ENCODE measurements at places on chromosomes 2 and 18. TPM values are rescaled to one million over a fixed set of nuclear protein-coding genes. Genes with fewer than 3 reads are reported as not detected.

The TRIM54 gene
- 0.26 TPM for total RNA-seq

DNA sequence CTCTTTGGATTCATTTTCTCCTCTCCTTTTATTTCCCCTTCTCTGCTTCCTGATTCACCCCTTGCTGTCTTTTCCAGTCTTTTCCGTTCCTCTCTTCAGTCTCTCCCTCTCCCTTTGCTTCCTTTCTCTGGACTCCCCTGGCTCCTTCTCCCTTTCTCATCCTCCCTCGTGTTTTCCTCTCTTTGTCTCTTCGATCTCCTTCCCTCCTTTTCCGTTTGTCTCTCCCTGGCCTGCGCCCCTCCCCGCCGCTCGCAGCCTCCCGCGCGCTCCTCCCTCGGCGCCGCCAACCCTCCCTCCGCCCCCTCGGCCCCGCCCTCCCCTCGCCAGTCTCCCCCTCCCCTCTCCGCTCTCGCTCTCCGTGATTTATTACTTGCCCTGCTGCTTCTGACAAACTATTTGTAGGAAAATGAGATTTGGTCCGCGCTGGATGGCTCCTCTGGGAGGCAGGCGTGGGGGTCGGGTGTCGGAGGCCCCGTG is 46.0 kb upstream of the PAX8 start:
- DNase-seq = peak; percentile 34

The EGR4 gene
- not detected for total RNA-seq

GRCh38 chr18:70333316-70333715 is 44.5 kb downstream of the SOCS6 start:
- no peak for DNase-seq

The AFF3 gene
- total RNA-seq = 7.9 TPM

DNA sequence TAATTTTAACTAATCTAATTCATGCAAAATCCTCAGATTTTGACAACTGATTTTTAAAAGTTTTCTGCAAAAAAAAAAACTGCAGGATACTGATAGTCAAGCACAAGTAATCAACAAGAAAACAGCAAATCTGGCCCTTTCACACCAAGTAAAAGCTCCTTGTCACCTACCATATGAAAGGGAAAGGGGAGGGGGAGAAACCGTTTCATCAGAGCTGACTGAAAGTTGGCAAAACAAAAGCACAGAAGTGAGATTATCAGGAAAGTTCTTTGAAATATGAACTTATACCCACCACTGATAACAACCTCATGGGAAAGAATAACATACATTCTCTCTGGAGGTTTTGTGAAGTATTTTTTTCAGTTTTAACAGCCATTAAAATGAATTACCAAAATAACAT is 38.7 kb downstream of the ZNF521 start:
- no peak for DNase-seq

DNA sequence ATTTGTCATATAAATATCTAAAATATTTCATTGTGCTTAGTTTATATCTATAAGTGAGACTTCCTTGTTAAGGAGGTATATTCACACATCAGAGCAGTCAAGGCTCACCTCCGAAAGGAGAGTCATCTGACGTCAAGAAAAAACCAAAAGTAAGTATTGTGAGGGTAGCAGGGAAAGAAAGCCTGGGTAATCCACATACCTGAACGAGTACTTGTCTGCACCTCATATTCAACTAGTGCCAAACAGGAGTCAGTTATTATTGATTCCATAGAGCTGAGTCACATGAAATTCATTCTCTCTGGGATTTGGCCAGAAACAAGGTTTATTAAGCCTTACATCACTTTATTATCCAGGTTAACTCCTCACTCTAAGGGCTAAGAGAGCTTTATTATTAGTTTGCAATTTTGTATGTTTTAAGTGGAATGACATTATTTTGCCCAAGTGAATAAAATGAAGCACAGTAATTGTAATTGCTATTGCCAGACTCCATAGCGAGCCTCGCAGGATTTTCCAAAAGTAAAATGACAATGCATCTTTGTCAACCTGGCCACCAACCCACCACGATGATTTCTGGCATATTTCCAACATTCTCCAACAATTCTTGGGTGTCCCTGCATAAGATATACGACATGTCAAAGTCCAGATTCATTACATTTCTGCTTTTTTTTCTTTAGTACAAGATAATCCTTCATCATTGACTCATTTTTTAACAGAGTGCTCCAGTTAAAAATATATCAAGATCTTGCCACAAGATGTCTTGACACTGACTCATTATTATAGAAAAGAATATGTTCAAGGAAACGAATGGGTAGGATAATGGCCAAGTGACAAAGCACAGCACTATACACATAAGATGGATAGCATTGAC is 1210.4 kb upstream of the ACVR2A start:
- no peak for DNase-seq

DNA sequence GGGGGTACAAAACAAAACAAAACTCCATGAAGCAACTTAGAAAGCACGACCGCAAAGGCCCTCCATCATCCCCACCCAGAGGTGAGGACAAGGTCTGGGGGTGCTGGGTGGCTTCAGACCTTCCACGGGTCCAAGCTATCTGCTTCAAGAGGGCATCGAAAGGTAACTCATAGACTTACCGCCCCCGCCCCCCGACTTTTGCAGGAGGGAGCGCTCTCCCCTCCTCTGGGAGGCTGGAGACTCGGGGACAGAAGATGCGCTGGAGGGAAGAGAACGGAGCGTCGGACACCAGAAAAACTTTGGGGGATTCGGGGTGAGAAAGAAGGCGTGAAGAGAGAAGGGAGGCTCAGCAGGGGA is 300 bp upstream of the STON1 start:
- no peak for DNase-seq

DNA sequence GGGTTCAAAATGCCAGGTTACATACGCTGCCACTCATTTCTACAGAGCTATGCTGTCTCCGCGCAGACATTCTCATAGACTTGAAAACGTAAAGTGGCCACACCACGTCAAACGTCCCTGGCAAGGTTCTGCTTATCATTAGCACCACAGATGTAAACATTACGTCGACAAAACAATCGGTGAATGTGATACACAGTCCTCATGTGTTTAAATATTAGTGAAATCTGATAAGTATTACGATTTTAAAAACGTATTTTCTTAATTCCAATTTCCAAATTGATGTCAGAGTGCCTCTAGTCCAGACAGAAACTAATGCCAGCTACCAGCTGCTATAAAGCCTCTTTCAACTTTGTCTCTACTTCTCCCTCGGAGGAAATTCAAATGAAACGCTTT is 1.2 kb downstream of the STK17B start:
- DNase-seq = peak; percentile 84

The LOXHD1 gene
- total RNA-seq = 0.47 TPM

- no peak for DNase-seq
Observed at GRCh38 chr18:24630346-24630880, 170.0 kb downstream of the HRH4 start.

The SPR gene
- total RNA-seq = 0.65 TPM

The TRPM8 gene
- not detected for total RNA-seq

DNA sequence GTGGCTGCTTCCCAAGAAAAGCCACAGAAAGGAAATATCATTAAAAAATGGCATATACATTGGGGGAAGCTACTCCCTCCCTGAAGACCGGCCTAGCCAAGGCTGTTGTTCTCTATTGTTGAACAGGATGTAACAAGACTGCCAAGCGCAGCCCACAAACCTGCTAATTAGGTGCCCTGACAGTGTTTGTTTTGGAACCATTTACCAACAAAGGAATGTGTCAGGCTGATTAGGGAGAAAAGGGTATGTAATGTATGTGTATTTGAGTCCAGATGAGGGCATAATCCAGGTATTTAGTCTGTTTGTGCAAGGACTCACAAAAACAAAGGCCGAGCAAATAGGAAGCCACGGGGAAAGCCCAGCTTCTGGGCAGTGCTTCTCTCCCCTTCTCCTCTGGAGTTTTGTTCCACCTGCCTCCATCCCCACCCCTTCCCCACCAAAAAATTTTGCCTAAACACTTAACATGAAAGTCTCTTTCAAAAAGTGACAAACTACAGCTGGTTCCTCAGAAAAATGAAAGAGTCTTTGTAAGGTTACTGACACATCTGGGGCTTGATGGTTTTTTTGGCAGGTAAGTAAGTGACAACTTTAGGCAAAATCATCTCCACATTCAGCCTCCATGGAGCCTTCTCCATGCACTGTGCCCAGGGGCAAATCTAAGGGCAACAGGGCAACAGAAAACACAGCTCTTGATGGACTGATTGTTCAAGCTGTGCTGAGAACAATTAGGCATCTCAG is 78.3 kb upstream of the FZD5 start:
- no peak for DNase-seq

DNA sequence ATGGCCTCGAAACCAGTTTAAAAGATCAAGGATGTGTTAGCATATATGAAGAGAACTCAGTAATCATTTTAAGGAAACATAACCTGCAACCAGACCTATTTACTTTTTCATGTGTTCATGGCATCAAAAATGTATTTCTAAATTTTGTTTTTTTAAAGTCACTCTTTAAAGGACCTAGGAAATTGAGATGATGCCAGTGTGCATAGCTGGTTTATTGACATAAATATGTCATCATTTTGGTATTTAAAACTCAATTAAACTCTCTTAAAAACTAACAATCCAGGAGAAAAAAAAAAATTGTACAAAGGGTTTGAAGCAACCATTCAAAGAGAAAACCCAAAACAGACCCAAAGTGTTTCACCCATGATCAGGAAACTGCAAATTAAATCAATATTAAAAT is 198.9 kb upstream of the RND3 start:
- DNase-seq = no peak

DNA sequence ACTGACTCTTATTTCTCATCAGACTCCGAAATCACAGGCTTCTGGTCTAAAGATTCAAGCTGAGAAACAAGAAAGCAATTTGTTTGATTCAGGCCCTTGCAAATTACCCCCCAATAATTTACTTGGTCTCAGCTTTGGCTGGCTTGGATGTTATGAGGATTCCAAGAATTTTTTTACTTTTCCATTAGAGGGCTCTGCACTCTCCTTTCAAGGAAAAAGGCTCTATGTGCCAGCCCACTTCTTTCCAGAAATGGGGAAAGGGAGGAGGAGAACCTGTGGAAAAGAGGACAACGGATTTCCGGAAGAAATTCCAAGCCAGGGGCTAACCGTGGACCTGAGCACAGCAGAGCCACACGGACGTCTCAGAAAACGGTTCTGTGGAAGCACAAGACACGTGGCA is 44.4 kb downstream of the BCL11A start:
- DNase-seq = no peak

DNA sequence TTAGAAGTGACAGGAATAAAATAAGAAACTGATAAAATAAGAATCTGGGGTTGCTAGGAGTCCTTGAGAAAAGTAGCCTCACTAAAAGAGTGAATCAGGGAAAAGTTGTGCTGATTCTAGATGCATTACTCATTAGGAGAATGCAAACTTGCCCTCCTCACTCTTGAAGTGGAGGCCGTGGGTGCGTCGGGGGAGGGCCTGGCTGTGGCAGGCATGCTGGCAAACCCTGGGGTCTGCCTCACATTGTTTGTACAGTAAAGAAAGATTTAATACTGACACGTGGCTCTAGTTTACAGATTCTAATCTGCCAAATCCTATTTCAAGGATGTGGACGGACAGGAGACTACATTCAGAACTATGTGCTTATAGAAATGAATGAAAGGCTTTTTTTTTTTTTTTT is 41.9 kb downstream of the TANC1 start:
- DNase-seq = no peak

DNA sequence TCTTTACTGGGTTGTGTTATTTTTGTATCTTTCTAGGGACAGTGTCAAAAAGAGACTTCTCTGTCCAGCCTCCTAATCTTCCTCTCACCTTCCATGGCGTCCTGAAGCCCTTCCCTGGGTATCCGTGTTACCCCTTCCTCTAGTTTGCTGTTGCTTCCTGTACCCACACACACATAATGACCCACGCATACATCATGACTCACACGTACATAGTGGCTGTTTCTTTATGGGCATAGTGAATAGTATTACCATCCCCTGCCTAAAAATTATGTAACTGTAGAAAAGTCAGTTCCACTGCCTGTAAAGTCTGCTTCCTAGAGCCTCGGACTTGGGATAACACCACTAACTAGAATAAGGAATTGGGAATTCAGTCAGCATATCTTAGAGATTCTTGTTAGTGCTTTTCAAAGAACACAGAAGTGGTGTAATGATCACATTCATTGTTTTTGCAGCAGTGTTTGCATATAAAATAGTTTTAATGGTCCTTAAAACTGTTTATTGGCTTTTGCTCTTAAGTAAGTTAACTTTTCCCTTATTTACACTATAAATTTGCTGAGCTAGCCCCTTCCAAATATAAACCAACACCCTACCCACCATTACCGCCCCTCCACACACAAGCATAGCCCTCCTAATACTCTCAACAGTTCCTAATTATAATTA is 308.4 kb upstream of the RAB12 start:
- no peak for DNase-seq

DNA sequence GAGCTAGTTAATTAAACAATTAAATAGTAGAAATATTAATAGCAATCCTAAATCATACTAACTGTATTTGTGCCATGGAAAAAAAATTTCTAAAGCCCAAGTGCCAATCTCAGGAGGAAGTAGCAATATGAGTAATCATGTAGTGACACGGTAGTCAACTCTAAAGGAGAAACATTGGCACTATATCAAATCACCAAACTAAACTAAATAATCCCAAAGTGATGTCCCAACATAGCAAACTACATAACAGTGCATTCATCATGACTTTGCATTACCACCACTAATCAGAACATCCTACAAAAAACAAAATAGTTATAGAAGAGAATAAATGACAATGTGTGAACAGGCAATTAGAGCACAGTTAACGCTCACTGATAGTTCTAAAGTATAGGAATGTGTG is 195.1 kb downstream of the EXOC6B start:
- no peak for DNase-seq

- no peak for DNase-seq
Observed at GRCh38 chr2:48229063-48229462, 300.9 kb upstream of the STON1 start.

The CLK1 gene
- 122 TPM for total RNA-seq

The TPRKB gene
- total RNA-seq = 50.0 TPM

The ARHGEF4 gene
- 3.3 TPM for total RNA-seq

GRCh38 chr18:63236921-63237846 is 82.4 kb downstream of the BCL2 start:
- no peak for DNase-seq

GRCh38 chr2:71494523-71495155 is 41.3 kb downstream of the DYSF start:
- DNase-seq = no peak

DNA sequence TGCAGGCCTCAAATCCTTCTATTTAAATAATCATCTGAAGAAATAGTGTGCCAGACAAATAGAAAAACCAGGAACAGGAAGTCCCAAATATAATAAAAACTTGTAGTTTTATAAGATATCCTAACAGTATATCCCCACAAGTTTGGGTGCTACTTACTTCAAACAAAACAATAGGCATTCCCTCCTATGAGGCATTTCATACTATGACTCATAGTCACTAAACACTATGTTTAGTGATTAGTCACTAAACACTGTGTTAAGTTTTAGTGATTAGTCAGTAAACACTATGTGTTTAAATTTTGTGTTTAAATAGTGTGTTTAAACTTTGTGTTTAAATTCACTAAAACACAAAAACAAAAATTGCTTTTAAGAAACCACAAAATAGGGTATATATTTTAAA is 407.0 kb upstream of the CDH19 start:
- no peak for DNase-seq

GRCh38 chr2:238173692-238174091 is 14.9 kb downstream of the ERFE start:
- no peak for DNase-seq

The CDK15 gene
- total RNA-seq = not detected
